Activated CD8-positive, alpha-beta memory T cell treated with anti-CD3 and anti-CD28 coated beads for 48 hours (primary cell): ENCODE measurements at places on chromosomes 5 and 9.

- no peak for DNase-seq
Observed at GRCh38 chr9:9489183-9489582, 1123.6 kb downstream of the PTPRD start.

DNA sequence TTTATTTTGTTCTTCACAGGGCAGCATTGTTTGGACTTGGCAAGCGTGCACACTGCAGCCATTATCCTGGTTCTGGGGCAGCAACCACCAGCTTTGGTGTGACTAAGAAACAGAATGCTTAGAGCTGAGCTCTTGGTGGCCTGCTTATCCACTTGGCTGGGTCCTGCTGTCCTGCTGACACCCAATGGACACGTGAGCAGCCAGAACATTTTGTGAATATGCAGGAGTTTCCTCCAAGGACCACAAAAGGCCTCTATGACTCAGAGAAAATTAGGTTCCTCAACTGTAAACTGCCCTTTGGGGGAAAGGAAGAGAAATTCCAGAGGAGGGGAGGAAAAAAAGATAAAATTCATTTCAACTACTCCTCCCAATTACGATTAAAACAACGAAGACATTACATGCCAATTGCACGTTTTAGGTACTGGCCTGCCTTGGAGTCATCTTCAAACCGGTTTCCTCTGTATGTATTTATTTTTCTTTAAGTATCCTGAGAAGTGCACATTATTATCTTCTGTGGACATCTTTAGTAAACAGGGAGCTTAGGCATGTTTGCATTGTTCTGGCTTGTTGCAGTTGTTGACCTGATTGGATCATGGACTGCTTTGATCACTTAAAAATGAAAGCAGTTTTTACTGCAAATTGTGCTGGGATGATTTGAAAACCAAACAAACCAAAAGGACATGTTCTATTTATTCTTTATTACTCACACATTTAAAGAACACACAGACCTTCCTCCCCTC lies 82.3 kb upstream of the TLE4 start:
- DNase-seq, result no peak

DNA sequence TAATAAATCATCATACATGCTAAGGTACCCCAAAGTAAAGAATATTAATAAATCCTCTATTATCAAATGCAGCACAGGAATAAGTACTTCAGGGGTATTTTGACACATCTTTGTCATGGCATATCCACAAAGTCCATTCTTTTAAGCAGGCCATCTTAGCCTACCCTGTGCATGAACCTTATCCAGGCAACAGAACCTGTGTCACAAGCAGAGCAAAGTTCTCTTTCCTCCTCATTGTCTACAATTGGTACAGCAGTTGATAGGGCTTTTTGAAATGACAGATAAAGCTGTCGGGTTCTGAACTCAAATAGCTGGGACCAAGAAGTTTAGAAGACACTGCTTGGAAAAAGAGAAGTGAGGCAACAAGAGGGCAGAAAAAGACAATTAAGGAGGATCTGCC lies 30.8 kb upstream of the PURA start:
- DNase-seq, result no peak

GRCh38 chr5:69224520-69224919 lies 10.2 kb upstream of the CDK7 start:
- DNase-seq, result no peak

- no peak for DNase-seq
Observed at GRCh38 chr5:52119768-52120167, 667.9 kb upstream of the ITGA1 start.

DNA sequence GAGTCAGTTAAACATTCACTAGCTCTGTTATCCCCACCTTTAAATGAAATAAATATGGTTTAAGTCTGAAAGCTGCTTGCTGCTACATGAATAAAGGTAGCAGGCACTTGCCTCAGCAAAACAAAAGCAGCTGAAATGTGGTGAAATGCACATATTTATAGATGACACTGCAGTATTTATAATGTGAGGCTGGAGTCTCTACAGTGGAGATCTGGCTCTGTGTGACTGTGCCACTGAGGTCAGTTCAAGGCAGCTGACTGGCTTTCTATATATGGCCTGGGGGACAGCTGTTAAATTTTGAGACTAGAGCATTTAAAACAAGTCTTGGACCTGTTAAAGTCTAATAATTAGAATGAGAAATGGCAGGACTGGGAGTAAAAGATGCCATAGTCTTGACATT lies 859.6 kb upstream of the SEMA6A start:
- no peak for DNase-seq

DNA sequence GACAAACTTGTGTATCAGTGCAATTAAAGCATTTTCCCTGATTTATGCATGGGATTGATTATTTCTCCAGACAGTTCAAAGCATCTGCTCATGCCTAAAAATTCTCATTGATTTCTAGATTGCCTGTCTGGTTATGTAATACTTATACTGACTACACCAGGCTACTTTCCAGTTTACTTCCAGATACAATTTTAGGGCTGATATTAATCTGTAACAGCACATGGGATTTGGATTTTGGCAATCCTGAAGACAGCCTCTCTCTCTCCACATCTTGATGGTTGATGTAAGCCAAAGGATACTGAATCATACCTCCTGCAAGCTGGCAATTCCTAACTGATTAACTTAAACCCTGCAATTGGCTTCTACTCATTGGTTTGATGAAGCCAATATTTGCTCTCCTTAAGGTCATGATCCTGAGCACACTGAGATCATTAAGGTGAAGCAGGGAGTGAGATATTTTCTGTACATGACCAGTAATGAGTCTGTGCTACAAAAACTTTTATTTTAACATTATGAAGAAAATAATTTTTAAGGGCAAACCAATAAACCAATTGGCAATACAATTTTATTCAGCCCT lies 25.7 kb upstream of the FBXL7 start:
- DNase-seq, result no peak

- DNase-seq, result no peak
Observed at GRCh38 chr9:73151653-73152542, at the start of gene ANXA1. Gene ANXA1, plus strand, starts transcription at chr9:73151865. Its CDS starts 6,671 bp downstream, at chr9:73158536.

- DNase-seq, result no peak
Observed at GRCh38 chr5:160185626-160186360, 43.5 kb upstream of the FABP6 start.

DNA sequence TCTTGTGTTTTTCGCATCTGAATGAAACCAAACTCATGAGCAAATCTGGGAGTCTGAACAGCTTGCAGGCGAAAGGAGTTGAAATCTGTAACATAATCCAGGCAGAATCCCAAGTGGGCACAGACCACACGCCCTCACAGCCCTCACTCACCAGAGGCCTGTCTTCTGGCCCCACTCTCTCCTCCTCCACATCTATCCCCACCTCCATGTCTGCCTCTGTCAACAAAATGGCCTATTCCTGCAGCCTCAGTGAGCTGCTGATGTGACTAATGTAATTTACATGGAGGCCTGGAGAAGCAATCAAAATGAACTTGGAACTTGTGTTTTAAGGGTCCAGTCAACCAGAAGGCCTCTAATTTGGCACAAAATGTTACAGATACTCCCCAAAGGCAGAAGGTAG lies 136.6 kb downstream of the GNA14 start:
- no peak for DNase-seq

- no peak for DNase-seq
Observed at GRCh38 chr9:85432599-85432998, 309.2 kb downstream of the AGTPBP1 start.

DNA sequence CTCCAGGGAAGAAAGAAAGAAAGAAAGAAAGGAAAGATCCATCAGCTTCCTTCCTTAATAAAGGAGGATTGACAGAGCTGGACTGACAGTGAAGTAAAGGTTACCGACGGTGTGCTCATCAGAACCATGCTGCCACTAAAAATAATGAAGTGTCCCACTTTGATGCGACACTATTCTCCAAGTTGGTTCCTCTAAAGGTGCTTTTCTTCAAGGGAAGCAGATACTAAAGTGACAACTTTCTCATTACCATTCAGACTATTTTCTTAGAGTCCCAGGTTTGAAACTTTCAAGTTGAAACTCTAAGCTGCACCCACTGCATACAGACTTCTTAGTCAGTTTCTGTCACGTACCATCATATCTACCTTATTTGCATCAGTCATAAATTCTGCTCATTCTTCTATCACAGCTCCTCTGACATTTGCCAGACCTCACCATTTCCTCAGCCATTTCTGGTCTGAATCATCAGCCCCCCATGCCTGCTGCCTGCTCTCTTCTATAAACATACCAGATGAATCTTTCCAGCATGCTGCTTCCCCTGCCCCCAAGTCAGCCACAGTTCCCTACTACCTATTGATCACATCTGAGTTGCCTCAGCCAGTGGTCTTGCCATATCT lies 177.6 kb downstream of the DEPDC1B start:
- no peak for DNase-seq

GRCh38 chr5:15904899-15905830 lies 274.4 kb downstream of the MARCHF11 start:
- no peak for DNase-seq

GRCh38 chr9:109488791-109489492 lies 9.2 kb downstream of the PTPN3 start:
- no peak for DNase-seq

DNA sequence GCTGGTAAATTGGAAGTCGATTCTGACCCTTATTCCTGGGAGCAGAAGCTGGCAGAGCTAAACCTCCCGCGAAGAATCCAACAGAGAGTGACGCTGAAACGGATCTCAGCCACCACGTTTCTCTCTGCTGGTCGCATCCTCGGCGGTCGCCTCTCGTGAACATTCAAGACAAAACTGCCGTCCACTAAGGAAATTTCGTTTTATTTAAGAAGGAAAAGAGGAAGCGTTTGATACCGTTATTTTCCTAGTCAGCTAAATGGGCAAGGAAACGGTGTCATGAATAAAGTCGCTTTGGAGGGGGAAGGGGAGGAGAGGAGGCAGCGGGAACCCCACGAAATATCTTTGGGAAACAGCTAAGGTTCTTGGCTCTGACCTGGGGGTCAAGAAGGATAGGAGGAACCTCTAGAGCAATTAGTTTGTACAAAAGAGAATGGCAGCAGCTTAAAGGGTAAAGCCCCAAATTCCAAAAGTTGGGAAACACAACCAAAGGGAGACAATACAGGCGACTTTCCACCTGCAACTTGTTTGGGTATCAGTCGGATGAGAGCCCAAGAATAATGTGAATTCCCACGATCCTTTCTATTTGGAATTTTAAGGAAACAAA lies 1.9 kb downstream of the FOXB2 start:
- no peak for DNase-seq
